MM.1S (cell line): ENCODE measurements at places on chromosomes 11 and 22.
A peak's percentile ranks its signal among the peaks of the same experiment; 100 is the strongest.

DNA sequence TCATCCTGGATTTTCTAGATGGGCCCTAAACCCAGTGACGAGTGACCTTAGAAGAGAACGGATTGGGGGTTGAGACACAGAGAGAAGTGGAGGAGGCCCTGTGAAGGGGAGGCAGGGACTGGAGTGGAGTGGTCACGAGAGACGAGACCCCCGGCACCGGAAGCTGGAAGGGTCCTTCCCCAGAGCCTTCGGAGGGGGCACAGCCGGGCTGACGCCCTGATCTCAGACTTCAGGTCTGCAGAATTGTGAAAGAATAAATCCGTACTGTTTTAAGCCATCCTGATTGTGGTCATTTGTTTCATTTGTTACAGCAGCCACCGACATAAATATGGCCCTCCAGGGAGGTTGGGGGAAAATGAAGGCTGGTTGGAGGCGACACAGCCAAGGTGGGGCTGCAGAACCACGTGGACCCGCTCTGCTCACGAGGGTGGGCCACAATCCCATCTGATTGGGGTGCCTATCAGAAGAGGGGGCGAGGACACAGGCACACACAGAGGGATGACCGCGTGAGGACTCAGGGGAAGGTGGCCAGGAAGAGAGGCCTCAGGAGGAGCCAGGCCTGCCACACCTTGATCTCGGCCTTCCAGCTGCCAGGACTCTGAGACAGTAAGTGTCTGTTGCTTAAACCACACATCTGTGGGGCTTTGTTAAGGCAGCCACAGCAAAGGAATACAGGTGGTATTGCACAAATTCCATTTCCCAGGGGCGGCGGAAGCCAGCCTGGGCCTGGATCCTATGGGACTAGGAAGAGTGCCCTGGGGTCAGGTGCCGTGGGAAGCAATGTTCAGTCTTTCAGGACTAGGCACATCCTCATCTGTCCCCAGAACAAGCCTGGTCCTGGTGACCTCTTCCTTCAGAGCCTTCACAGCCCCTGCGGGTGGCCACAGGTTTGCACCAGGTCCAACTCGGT, 73.3 kb upstream of the SHANK2 start:
- DNase-seq: no peak

GRCh38 chr22:30426388-30427353, 1.1 kb downstream of the MTFP1 start:
- DNase-seq: peak; percentile 85

DNA sequence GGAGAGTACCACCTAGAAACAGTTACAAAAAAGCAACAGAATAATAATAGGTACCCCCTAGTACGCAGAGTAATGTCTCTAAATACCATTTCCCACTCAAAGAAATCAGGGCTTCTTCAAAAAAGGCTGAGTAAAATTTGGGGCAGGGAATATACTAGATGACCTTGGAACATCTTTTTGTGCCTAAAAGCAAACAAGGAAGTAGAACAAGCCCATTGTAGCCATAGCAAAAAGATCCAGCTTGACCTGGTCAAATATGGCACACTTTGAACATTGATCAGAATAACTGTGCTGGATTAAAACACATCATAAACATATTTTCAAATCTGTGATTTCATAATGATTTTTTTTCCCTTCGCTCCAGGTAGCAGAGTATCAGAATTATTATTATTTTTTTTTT, 91.5 kb downstream of the YAP1 start:
- no peak for DNase-seq

GRCh38 chr22:47245786-47246185, 483.3 kb downstream of the TBC1D22A start:
- DNase-seq: no peak

GRCh38 chr11:4539603-4540219, 5.3 kb upstream of the OR52M1 start:
- DNase-seq: peak; percentile 40

DNA sequence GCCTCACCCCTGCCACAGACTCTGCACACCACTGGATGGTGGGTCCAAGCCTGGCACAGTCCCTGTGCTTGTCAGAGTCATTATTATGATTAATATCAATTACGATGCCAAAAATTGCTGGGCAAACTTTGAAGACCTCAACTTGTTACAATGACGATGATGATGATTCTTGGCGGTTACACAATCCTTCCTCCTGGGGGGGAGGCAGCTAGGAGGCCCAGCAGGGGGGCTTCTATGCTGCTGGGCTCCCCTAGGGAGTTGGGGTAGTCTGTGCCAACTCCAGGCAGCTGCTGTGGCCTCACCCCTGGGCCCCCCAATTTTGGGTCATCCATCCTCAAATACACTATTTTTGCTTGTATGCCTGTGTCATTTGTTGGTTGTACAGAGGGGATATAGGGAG, 12.0 kb downstream of the SLC35E4 start:
- no peak for DNase-seq

DNA sequence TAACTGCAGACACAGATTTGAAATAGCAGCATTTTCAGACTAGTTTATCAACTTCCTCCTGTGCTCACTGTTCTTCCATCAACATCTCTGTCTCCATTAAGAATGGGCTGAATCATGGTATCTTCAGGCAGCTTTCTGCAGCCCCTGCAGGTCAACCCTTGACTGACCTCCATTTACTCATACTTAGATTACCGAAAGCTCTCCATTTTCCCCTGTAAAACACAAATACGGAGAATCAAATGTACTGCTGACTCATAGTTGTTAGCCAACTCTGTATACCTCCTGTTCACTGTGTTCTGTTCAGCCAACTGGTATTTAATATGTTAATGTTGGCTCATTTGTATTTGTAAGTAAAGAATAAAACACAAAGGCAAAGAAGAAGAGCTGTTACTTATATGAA, 364.0 kb downstream of the CASP12 start:
- no peak for DNase-seq

GRCh38 chr11:8098879-8099278, 17.9 kb downstream of the TUB start:
- DNase-seq: no peak

GRCh38 chr22:31446208-31446607, 43.4 kb downstream of the EIF4ENIF1 start:
- DNase-seq: peak; percentile 77

GRCh38 chr11:112844517-112844916, 116.7 kb upstream of the NCAM1 start:
- no peak for DNase-seq

DNA sequence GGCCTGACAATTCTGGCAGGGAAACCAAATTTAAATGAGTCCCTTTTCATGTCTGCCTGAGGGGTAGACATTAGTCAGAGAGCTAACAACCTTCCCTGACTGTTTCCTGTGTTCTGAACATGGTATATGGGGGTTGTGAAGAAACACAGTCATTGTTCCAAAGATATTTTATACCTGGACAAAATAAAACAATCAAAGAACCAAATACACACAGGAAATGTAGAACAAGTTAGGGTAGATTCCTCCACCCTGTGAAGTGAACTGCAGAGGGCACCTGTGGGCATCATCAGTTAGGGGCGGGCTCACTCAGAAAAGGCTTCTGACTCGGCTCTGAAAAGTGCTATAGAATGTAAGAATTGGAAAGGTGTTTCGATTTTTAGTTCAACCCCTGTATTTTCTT, 231.9 kb upstream of the CADM1 start:
- no peak for DNase-seq

DNA sequence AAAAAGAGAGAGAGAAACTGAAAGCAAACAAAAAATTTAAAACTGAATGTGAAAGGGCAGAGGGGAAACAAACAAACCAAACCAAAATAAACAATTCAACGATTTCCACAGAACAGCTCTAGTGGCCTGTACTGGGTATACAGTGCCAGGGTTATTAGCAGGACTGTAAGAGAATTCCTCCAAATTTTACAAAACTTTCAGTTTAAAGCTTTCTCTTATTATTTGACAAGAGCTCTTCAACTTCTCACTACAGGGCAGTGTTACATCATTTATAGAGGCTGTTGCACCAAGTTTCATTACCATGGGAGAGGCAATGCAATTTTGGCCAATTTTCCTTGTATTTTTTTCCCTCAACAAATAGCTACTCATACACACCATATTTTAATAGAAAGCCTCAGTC, 44.3 kb upstream of the CLPB start:
- no peak for DNase-seq

- DNase-seq: no peak
Observed at GRCh38 chr22:25212337-25212736, 7.1 kb upstream of the CRYBB2 start.

DNA sequence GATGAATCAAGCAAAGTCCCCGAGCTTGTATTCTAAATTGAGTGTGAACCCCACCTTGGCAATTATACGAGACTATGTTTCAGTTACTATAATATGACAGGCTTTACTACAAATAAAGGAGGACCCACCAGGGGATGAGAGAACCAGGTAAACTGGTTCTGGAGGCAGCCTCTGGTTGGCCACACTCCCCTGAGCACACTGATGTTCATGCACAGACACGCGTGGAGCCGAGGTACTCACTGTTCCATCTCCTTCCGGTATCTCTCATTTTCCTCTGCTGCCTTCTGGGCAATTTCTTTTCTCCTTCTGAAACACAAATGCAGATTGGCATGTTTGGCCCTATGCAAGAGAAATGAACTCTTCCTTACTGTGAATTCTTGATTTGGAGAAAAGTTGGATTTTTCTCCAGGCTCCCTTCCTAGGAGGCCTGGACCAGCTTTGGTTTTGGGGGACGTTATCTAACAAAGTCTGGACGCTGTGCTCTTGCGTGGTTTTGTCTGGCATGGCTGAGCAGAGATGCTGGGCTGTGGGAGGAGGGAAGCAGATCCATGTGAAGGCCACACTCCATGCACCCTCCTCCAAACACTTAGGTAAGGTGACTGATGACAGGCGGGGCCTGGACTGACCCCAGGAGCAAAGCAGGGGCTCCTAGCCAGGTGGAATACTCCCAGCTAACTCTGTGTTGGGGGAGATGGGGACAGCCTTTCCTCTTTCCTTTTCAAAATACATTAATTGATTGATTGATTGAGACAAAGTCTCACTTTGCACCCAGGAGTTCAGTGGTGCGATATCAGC, 22.9 kb downstream of the USH1C start:
- DNase-seq: no peak

DNA sequence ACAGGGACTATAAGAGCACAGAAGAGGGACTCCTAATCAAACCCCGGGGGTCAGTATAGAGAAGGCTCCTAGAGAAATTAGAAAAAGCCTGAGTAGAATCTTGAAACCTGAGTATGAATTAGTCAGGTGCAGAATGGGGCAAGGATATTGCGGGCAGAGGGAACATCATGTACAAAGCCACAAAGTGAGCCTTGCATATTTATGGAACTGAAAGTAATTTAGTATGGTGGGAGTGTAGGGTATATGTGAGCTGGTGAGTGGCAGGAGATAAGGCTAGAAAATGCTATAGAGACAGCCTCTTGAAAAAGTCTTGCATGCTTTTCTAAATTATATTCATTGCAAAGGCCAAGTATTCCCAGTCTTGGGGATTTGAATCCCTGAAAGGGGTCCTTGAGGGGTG, 93.7 kb downstream of the STIM1 start:
- DNase-seq: peak; percentile 87

- no peak for DNase-seq
Observed at GRCh38 chr22:44580176-44581095, 82.4 kb upstream of the RTL6 start.

GRCh38 chr11:88173956-88174355, 1.3 kb downstream of the RAB38 start:
- no peak for DNase-seq

DNA sequence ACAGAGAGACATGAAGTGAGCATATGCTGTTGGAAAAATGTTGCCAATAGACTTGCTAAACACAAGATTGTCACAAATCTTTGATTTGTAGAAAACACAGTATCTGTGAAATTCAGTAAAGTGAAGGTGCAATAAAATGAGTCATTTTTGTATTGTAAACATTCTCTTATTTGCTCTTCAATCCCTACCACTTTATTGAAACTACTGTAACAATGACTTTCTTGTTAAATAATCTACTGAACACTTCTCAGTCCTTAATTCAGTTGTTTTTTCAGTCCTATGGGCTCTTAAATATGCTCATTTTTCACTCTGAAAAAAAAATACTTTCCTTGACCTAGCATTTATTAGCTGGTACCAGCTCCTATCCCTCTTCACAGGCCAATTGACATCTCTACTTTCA, 531.9 kb downstream of the DLG2 start:
- no peak for DNase-seq

DNA sequence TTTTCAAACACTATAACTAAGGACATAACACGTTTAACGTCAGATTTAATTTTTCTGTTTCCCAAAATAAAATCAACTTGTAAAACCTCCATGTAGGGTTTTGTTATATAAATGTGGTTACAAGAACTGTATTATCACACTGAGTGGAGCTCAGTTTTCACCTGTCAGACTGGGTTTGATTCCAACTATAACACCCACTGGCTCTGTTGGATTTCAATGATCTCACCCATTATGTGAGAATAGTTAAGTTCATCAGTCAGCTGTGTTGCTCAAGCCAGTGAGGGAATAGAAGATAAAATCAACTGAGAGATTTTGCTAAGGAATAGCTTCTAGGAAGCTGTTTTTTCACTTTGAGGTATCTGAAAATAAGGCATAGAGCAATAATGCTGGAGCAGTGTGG, 5.1 kb upstream of the OR52R1 start:
- DNase-seq: no peak

GRCh38 chr11:94185416-94186084, 56.9 kb downstream of the PANX1 start:
- no peak for DNase-seq

DNA sequence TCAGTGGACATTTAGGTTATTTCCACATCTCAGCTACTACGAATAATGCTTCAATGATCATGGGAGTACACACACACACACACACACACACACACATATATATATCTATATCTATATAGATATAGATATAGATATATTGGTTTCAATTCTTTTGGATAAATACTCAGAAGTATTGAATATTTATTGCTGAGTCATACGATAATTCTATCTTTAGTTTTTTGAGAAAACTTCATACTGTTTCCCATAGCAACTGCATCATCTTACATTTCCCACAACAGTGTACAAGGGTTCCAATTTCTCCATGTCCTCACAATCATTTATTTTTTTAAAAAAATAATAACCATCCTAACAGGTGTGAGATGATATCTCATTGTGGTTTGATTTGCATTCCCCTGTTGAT, 7.1 kb downstream of the OR9Q2 start:
- no peak for DNase-seq

GRCh38 chr11:97123237-97123636, 733.4 kb downstream of the JRKL start:
- DNase-seq: no peak

- DNase-seq: no peak
Observed at GRCh38 chr22:18032455-18033101, 8.2 kb upstream of the MICAL3 start.

- no peak for DNase-seq
Observed at GRCh38 chr11:69534166-69534530, 52.7 kb downstream of the LINC01488 start.
